ENCODE measurements at places on chromosomes 1 and 21. TPM values are rescaled to one million over a fixed set of nuclear protein-coding genes. Genes with fewer than 3 reads are reported as not detected.

CLCN6 gene
- 2.8 TPM for polyA plus RNA-seq

NECTIN4 gene
- polyA plus RNA-seq: not detected

NKAIN1 gene
- polyA plus RNA-seq: not detected

SLC22A15 gene
- polyA plus RNA-seq: not detected

NSL1 gene
- 65.3 TPM for polyA plus RNA-seq

TMCO4 gene
- polyA plus RNA-seq: 15.3 TPM

TRNAU1AP gene
- 21.5 TPM for polyA plus RNA-seq

ALPL gene
- polyA plus RNA-seq: not detected

CDK18 gene
- 0.32 TPM for polyA plus RNA-seq

FAM72C gene
- not detected for polyA plus RNA-seq

TEKT2 gene
- not detected for polyA plus RNA-seq

LRRC38 gene
- polyA plus RNA-seq: not detected

GRCh38 chr1:212700892-212701819, 1.5 kb upstream of the BATF3 start:
- DNase-seq: no peak

- no peak for DNase-seq
These were observed 38.5 kb downstream of the IER5 start for GRCh38 chr1:181126871-181127587.

- no peak for DNase-seq
These were observed 26.3 kb downstream of the STK40 start for GRCh38 chr1:36359383-36359782.

GRCh38 chr1:62294261-62294660, 25.0 kb downstream of the KANK4 start:
- no peak for DNase-seq

DNA sequence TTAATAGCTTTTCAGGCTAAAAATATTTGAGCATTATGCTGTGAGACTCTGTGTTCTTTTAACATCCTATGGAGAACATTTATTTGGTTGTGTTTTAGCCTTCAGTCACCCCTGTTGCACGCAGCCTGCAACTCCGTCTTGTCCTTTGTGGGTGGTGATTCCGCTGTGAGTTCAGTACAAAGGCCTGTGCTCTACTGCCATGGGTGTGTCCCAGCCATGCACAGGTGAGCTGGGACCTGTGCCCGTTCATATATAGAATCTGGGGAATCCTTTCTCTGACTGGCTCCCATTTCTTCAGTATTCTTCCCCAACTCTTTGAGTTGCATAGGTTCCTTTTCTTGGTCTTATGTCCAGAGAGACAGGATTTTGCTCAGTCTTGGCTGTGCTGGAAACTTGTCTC, 61.4 kb downstream of the ACTL8 start:
- DNase-seq: no peak

DNA sequence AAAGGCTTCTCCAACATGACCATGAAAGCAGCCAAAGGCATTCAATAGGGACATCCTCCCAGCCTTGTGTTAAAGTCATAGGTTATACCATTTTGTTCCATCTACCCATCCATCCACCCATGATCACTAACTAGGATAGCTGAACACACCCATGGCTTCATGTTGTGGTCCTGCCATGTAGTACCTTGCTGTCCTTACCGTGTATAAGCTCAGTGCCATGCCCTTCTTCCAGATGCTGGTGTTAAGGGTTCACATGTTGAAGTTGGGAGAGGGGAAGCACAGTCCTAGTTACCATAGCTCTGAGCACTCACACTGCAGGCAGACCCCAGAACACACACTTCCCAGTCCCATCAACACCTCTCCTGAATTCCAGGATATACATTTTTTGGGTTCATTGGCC, 51.5 kb downstream of the ATP5PO start:
- no peak for DNase-seq

DNA sequence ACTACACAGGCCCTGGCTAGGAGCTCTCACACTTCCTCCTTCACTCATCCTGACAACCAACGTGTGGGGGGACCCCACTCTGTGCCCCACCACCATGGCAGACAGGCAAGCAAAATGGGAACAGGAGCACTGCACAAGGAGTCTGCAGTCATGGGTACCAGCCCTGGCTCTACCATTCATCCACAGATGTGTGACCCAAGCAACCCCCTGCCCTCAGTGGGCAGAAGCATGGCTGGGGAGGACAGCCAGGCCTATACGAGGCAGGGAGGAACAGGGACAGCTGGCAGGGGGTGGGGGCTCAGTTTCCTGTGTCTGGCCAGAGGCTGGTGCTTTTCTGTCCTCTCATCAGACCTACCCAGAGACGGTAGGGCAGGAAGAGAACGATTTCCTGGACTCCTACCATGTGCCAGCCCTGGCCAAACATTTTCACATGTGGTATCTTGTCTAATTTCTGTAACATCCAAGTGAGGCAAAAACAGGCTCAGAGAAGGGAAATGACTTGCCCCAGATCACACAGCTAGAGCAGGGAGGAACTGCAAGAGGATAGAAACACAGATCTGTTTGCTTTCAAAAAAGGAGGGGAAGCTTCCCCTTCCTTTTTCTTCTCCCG, 178.0 kb downstream of the HIVEP3 start:
- no peak for DNase-seq

- no peak for DNase-seq
These were observed 326.0 kb downstream of the BARHL2 start for GRCh38 chr1:90391126-90391525.

- DNase-seq: no peak
These were observed 10.9 kb downstream of the TNFRSF25 start for GRCh38 chr1:6454856-6455751.

GRCh38 chr1:240575981-240576662, 35.8 kb downstream of the GREM2 start:
- peak; percentile 37 for DNase-seq

GRCh38 chr1:93565496-93566206, 116.0 kb downstream of the BCAR3 start:
- no peak for DNase-seq

DNA sequence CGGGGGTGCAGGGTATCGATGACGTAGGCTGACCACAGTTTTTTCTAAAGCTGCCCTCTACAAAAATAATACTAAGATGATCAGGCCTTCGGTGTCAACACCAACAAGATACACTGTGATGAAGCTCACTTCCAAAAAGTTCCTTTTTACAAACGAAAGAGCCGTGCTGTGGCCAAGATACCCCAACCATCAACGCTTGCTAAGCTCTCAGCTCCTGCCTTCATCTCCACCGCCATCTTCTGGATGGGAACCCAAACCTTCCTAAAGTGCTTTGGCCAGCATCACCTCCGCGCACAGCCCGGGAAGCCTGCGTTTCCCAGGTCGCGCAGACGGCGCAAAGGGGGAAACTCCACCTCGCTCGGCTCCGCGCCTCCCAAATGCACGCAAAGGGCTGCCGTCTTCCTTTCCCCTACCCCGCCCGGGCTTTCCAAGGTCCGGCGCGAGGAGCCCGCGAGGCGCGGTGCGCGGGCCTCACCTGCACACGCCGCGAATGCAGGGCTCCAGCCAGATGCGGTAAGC, 541 bp downstream of the USP48 start:
- peak; percentile 45 for DNase-seq

DNA sequence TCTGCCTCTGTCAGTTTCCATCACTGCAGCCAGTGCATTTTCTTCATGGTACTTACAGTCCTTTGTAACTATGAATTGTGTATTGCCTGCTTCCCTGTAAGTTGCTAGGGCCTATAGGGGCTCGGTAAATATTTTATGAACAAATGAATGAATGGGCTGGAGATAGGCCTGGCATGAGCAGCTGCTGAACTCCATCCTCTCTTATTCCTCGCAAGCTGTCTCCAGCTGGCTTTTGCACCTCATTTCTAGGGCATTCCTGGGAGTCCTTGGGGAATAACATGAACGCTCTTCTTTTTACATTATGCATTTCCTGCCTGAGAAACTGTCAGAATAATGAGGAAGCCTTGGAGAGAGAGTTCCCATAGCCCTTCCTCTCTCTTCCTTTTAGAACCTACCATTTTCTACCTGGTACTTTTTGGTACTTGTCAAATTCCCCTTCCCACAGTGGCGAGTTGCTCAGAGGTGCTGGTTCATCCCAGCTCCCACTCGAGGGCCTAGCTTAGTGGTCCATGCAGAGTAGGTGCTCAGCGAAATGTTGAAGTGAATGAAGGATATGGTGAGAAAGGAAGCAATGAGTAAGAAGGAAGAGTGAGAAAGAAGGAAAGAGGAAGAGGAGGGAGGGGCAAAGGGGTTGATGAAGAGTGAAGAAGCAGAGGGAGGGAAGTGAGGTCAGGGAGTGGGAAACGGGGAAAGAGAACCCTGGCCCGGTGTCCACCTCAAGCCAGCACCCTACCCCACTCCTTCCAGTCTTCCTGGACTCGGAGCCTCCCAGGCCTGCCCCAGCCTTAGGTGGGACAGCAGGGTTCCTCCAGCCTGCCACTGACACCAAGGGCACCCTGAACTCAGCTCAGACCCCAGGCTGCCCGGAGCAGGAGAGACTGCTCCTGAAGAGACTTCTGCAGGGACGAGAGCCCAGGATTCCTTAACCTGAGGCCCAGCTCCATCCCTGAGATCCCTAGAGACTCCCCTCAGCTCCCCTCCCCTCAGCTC, 29.6 kb downstream of the KCNC4 start:
- DNase-seq: no peak

- no peak for DNase-seq
These were observed 89.4 kb downstream of the SDCCAG8 start for GRCh38 chr1:243345205-243345604.

- DNase-seq: no peak
These were observed 473.8 kb upstream of the PKN2 start for GRCh38 chr1:88210103-88210787.

DNA sequence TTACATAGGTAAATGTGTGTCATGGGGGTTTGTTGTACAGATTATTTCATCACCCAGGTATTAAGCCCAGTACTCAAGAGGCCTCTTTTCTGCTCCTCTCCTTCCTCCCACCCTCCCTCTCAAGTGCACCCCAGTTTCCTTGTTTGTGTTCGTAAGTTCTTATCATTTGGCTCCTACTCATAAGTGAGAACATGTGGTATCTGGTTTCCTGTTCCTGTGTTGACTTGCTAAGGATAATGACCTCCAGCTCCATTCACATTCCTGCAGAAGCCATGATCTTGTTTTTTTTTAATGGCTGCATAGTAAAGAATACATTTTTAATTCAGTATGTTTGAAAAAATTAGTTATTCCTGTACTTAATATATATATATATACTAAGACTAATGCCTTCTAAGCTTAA, 107.7 kb downstream of the CLDN17 start:
- no peak for DNase-seq

- DNase-seq: no peak
These were observed 1677.1 kb downstream of the KCNT2 start for GRCh38 chr1:194931166-194931565.

DNA sequence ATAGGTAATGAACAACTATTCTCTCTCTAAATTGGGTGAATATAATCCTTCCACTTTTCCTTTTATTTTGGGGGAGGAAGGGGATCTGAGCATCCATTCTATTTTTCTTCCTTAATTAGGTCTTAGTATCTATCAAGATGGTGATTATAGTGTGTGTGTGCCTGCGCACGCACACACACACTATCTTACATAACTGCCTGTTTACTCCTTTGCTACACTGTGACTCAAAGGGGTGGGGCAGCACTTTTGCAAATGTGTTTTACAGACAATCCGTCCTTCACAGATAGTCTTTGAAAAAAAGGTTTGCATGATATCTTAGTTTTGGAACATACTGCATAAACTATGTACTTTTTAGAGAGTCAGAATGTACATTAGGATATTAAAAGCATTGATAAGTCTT, 191.5 kb downstream of the SDCCAG8 start:
- DNase-seq: no peak

DNA sequence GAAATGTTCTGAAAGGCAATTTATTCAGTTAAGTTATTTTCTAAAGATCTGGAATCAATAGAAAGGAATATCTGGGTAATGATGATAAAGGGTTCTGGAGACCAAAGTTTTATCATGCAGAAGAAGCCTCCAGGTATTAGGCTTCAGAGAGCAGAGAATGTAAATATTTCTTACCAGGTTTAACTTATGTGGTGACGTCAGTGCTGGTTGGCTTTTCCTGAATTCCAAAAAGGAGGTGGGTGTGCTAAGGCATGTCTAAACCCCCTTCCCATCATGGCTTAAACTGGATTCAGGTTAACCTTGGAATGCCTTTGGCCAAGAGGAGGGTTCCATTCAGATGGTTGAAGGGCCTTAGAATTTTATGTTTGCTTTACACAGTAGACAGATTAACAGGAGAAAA, 829.9 kb downstream of the NCAM2 start:
- no peak for DNase-seq

GRCh38 chr1:36108314-36108713, 16.7 kb downstream of the COL8A2 start:
- DNase-seq: no peak

GRCh38 chr1:201599548-201599947, 60.6 kb downstream of the NAV1 start:
- DNase-seq: no peak

GRCh38 chr1:151062741-151063371, 2.7 kb downstream of the MLLT11 start:
- DNase-seq: no peak

GRCh38 chr21:43331962-43332828, 94.7 kb downstream of the SIK1 start:
- no peak for DNase-seq

DNA sequence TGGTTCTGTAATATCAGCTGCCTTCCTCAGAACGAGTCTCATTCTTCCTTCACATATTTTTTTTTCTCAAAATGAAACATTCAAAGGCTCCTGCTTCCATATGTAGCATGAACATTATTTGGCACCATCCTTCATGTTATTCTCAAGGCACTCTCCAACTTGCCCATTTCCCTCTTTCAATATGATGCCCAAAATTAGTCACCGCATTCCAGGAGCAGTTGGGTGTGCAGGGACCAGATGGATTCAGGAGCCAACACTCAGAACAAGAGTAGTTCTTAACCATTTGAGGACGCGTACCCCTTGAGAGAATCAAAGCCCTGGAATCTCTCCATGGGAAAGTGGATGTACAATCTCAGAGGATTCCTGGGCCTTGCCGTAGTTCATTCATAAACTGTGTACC, 50.3 kb downstream of the KCNK1 start:
- DNase-seq: no peak

GRCh38 chr1:97207868-97208267, 486.3 kb downstream of the PTBP2 start:
- no peak for DNase-seq

GRCh38 chr1:153651771-153652170, 6.7 kb upstream of the SNAPIN start:
- DNase-seq: no peak

DNA sequence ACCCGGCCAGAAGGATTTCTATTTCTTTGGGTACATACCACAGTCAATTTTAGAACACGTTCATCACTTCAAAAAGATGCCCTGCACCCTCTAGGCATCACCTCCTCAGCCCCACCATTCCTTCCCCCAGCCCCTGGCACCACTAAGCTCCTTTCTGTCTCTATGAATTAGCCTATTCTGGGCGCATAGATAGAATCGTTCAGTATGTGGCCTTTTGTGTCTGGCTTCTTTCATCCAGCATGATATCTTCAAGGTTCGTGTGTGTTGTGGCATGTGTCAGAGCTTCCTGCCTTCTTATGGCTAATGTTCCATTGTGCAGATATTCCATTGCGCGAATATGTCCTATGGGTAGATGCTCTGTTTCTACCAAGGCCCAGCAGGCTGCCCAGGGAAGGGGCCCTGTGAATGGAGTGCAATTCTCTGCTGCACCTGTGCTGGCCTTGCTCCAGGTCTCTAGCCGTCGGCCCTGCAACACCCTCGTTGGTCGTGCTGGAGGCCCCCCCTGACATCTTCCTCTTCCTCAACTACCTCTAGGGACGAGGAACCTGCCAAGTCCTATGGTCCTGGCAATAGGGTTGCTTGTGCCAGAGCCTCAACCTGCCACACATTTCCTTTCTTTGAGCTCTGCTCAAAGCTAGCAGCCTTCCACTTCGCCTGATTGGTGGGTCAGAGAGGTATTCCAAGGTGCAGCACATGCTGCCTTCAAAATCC, 113.5 kb downstream of the RIPK4 start:
- no peak for DNase-seq

GRCh38 chr1:34800214-34800613, 7.4 kb downstream of the GJA4 start:
- no peak for DNase-seq
